ENCODE measurements at places on chromosomes 12 and 14.

- no peak overlapping the region for H3K4me3 ChIP-seq
- no peak overlapping the region for H3K27ac ChIP-seq
- H3K36me3 ChIP-seq = no peaks in the 10 kb centered on the region
Measured at GRCh38 chr12:77488041-77488620, 342.6 kb upstream of the NAV3 start.

DNA sequence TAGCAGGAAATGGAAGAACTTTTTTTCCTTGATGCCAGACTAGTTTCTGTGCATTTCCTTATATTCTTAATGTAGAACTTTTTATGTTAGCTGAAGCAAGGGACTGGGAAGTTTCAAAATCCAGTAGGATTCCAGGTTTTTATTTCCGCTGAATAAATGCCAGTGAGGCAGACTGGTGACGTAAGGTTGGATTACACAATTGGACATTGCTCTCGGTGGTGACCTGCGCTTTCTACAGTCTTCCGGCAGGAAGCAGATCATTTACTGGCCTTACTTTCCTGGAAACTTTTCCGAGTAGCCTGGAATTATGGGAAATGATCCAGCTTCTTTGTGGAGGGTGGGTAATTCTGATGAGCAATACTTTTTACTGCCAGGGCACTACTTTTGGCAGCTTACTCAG is 3.6 kb downstream of the IFT43 start:
- H3K27me3 ChIP-seq = no peaks in the 10 kb centered on the region
- H3K27ac ChIP-seq = no peak overlapping the region
- no peak for DNase-seq

- H3K27ac ChIP-seq = no peak overlapping the region
- no peaks in the 10 kb centered on the region for H3K36me3 ChIP-seq
- H3K27me3 ChIP-seq = peaks cover 4% of the 10 kb centered on the region
- peaks cover 33% of the 10 kb centered on the region for H3K4me1 ChIP-seq
- DNase-seq = no peak
Measured at GRCh38 chr12:62760779-62761178, 174.2 kb downstream of the PPM1H start.

DNA sequence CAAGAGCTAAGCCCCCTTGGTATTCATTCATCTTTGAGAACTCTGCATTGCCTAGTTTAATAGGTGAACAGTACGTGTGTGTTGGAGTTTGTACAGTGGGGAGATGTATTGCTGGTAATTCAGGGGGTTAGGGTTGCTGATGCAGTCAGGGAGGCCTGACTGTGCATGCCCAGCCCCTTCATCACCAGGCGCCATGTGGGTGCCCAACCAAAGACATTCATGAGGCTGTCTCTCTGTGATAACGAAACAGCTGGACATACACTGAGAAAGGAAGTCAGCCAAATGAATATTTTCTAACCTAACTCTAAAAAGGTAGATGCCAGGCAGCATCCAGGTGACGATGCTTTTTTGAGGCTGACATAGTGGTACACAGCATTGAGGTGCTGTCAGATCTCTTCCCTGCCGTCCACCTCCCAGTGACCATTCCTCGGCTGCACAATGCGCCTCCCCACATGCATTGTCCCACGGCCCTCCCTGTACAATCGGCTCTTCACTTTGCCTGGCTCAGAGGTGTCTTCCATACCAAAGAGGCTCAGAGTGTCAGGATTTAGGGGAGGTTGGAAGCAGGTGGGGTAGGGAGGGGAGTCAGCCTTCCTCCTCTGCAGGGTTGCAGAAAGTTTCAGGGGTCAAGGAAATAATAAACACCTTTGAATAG is 19.0 kb downstream of the EML1 start:
- no peak for DNase-seq
- peaks cover 44% of the 10 kb centered on the region for H3K27me3 ChIP-seq
- no peaks in the 10 kb centered on the region for H3K4me1 ChIP-seq
- no peak overlapping the region for H3K4me3 ChIP-seq

DNA sequence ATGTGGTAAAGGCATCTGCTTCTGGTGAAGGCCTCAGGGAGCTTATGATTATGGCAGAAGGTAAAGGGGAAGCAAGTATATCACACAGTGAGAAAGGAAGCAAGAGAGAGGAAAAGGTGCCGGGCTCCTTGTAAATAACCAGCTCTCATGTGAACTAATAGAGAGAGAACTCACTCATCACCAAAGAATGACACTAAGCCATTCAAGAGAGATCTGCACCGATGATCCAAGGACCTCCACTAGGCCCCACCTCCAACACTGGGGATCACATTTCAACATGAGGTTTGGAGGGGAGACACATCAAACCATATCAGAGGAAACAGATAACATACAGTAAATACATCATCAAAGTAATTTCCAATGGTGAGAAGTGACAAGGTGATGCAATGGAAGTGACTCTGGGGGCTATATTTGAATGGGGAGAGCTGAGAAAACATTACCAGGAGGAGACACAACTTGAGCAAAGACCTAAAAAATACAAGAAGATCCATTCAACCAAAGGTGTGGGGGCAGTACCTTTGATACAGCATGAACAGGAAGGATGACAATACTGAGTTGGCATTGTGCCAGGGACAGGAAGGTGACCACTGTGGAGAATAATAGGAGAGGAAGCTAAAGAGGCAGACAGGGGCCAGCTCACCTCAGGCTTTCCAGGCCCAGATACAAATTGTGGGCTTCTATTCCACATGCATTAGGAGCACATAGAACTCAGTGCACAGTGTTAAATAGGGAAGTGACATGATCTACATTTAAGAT is 134.4 kb upstream of the GRIP1 start:
- peaks cover 8% of the 10 kb centered on the region for H3K27me3 ChIP-seq
- DNase-seq = no peak
- peaks cover 7% of the 10 kb centered on the region for H3K4me1 ChIP-seq
- H3K4me3 ChIP-seq = no peak overlapping the region

DNA sequence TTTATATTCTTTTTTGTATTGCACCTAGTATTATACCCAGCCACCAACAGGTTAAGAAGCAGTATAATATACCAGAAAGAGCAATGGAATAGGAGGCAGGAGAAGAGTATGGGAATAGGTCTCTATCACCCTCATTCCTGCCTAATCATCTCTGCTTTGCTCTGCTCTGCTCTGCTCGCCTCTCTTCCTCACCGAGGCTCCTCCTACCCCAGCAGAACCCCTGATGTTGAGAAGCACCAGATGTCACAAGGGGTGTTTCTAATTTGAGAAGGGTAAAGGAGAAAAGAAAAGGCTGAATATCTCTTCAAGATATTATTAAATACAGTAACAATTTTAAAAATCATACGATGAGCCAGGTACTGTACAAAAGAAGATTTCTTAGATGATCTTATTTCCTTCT is 89.0 kb downstream of the STON2 start:
- H3K4me3 ChIP-seq = no peak overlapping the region
- no peak for DNase-seq
- no peak overlapping the region for H3K27ac ChIP-seq
- no peaks in the 10 kb centered on the region for H3K36me3 ChIP-seq
- peaks cover 23% of the 10 kb centered on the region for H3K27me3 ChIP-seq

GRCh38 chr14:33774723-33775470 is 176.0 kb downstream of the EGLN3 start:
- no peak for DNase-seq
- H3K36me3 ChIP-seq = no peaks in the 10 kb centered on the region
- no peak overlapping the region for H3K27ac ChIP-seq
- no peaks in the 10 kb centered on the region for H3K4me1 ChIP-seq

- no peak for DNase-seq
- no peak overlapping the region for H3K4me3 ChIP-seq
- peaks cover 61% of the 10 kb centered on the region for H3K4me1 ChIP-seq
- peaks cover 5% of the 10 kb centered on the region for H3K36me3 ChIP-seq
- H3K27ac ChIP-seq = no peak overlapping the region
- H3K27me3 ChIP-seq = no peaks in the 10 kb centered on the region
Measured at GRCh38 chr14:103393070-103393469, 7.9 kb downstream of the MARK3 start.

Measured in activated CD8-positive, alpha-beta memory T cell treated with anti-CD3 and anti-CD28 coated beads, Interleukin-2, amount 10 ng/mL, durations not matched to agents 7 days and 5 days (primary cell).